ENCODE measurements at places on chromosomes 3 and 15.

DNA sequence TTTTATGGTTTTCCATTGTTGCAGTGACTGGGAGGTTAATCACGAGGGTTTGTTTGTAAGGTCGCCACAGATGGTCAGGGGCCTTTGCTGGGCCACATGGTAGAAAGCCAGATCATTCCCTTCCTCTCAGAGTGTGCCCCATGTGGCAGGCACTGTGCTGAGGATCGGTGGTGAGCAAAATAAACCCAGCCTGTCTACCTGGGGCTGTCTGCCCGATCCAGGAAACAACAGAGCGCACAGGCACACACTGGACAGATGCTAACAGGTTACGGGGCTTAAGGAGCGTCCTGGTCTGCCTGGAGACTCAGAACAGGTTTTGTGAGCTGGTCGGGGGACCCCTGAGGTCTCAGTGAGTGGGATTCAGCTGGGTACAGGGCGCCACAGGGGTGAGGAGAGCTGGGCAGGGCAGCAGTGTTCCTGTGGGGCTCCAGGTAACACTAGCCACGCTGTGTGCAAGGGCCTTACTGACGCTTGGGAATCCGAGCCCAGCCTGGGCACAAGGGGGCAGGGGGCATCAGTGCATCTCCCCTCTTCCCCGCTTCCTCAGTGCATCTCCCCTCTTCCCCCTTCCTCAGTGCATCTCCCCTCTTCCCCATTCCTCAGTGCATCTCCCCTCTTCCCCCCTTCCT is 136.4 kb downstream of the DNAJB8 start:
- no peak for DNase-seq

DNA sequence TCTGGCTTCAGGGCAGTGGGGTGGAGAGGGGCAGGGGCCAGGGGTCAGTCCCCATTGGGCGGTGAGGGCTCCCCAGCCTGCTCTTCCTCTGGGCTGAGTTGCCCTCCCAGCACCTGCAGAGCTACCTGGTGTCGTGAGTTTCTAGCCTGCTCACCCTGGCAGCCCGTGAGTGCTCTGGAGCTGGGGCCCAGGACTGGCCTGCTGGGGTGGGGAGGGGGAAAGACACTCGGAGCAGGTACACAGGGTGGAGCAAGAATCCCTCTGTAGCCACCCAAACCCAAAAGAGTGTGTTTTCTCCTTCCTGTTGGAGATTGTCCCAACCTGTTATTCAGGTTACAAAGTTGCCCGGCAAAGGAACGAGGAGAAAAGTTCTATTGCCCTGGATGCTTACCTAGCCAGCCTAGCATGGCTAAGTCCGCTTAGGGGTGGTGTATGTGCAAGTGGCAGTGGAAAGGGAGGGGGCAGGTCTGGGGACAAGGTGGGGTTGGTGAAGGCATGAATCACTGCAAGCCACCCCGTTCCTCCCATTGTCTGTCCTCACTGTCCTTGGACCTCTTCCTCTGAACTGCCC is 8.9 kb downstream of the FAM3D start:
- no peak for DNase-seq

DNA sequence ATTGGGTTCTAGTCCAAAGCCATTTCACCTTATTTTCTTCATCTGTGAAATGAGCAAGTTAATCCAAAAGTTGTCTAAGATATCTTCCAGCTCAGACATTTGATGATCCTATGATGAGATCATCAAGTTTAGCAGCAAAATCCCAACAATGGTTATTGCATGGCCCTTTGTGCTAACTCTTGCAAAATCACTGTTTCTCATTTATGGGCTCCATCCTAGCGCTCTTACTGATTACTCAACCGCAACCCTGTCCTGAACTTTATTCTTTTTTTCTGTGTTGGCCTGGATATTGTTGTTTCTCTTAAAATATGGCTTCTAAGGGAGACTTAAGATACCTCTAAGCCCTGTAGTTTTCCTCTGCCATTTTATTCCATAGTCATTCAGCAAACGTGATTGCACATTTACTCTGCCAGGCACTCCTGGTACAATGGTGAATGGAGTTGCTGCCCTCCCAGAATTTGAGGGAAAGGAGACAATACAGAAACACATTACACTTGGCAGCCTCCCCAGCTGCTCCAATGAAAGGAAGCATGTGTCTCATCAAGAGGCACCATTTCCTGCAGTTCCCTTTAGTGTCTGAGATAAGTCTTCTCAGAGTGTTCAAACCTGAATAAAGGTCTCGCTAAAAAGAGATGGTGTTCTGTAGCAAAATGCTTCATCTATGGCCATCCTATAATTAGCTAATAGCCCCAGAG is 4.4 kb downstream of the GXYLT2 start:
- no peak for DNase-seq

- DNase-seq = no peak
Observed at GRCh38 chr3:61563313-61564271, 2.2 kb downstream of the PTPRG start.

- DNase-seq = no peak
Observed at GRCh38 chr15:93146196-93146595, 57.2 kb upstream of the RGMA start.

Data from activated CD4-positive, alpha-beta T cell treated with anti-CD3 and anti-CD28 coated beads, Interleukin-10, Interleukin-2, amounts not matched to agents 100 ng/mL and 50 ng/mL, durations not matched to agents 16 hours and 8 hours (primary cell).